CD4-positive, alpha-beta T cell treated with Interleukin-15 for 4 hours (primary cell): ENCODE measurements at places on chromosomes 2 and 18.

DNA sequence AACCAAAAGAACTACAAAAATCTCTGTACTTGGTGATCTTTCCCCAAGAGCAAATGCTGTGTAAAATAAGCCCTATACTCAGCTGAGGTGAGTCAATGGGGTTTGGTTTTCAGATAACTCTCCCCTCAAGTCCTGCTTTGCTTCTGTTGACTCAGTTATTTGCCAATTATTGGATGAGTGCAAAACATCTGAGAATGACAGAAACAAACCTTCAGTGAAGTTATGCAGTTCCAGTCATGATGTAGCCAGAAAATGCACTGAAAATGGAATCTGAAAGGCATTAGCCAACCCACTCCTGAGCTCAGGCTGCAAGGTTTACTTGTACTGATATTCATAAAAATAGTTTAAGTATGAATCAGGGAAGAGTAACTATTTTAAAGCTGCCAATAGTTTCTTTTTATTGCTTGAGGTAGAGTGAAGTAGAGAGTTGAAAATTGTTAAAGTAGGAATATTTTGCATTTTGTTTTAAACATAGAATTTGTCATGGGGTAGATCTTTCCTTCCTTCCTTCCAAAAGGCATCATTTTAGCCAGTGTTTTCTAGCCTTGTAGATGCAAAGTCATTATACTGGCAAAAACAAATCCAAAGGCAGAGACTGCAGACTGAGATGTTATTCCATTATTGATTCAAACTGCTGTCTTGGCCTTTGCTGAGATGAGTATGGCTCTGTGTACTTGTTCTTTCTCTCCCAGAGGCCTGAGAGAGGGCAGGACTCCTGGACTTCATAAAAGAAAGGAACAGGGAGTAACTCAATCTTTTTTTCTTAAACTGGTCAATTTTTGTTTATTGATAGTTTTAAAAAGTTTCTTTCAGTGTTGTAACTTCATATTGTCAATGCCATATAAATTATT is 215.3 kb downstream of the RND3 start:
- no peak for DNase-seq

GRCh38 chr2:55141572-55142413 is 90.3 kb downstream of the CLHC1 start:
- DNase-seq, result no peak

DNA sequence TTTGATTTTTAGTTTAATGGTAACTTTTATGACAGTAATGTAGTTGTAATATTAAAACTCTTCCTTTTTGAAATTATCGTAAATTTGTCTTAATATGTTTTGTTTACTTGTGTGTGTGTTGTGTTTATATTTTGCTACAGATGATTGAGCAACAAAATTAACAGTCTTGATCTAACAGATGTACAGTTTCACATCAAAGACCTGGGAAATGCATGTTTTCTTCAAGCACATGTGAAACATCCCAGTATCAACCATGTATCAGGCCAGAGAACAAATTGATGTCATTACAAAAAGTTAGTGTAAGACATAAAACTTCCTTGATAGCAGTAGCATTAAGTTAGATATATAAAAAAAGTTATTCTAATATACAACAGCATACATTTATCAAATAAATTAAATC is 45.5 kb downstream of the TMEM18 start:
- no peak for DNase-seq

DNA sequence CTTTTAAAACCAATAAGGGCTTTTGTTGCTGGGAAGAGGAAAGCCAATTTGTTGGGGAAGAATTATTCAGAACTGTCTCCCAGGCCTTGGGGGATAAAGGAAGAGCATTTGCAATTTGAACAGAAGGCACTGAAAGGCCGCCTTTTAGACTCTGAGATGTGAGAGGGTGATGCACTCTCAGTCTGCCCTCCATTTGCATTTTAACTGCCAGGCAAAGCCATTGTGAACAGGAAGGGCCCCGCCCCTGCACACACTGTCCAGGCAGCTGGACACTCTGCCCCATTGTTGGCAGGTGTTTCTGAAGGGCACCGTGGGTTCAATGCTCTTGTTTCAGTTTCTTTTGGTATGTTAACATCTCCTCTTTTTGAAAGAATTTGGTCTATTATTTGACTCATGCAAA is 169.5 kb upstream of the COPS8 start:
- no peak for DNase-seq

GRCh38 chr2:241007880-241008710 is 9.7 kb downstream of the SNED1 start:
- no peak for DNase-seq

GRCh38 chr2:47628904-47629303 is 154.0 kb upstream of the MSH6 start:
- no peak for DNase-seq

DNA sequence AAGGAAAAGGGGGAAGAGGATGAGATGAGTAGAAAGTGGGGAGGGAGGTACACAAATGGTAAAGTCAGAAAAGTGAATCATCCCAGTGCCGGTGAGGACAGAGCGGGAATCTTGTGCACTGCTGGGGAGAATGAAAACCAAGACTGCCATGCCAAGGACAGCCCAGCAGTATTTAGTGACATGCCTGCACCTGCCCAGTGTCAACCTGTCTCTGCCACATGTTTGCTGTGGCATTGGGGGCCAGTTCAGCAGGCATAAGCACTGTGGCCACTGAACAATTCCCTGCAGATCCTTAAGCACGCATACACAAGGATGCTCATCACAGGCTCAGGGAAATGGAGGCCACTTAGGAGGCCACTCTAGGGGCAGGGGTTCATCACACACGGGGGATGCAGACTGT is 5.2 kb upstream of the KCNK3 start:
- DNase-seq, result no peak

DNA sequence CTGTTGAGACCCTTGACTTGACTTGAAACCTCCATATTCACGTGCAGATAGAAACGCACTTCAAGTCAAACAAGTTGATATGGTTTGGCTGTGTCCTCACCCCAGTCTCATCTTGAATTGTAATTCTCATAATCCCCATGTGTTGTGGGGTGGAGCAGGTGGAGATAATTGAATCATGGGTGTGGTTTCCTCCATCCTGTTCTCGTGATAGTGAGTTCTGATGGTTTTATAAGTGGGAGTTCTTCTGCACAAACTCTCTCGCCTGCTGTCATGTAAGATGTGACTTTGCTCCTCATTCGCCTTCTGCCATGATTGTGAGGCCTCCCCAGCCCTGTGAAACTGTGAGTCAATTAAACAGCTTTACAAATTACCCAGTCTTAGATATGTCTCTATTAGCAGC is 21.4 kb downstream of the SLC3A1 start:
- DNase-seq, result no peak

GRCh38 chr18:39497821-39498220 is 1932.2 kb upstream of the CELF4 start:
- DNase-seq, result no peak

DNA sequence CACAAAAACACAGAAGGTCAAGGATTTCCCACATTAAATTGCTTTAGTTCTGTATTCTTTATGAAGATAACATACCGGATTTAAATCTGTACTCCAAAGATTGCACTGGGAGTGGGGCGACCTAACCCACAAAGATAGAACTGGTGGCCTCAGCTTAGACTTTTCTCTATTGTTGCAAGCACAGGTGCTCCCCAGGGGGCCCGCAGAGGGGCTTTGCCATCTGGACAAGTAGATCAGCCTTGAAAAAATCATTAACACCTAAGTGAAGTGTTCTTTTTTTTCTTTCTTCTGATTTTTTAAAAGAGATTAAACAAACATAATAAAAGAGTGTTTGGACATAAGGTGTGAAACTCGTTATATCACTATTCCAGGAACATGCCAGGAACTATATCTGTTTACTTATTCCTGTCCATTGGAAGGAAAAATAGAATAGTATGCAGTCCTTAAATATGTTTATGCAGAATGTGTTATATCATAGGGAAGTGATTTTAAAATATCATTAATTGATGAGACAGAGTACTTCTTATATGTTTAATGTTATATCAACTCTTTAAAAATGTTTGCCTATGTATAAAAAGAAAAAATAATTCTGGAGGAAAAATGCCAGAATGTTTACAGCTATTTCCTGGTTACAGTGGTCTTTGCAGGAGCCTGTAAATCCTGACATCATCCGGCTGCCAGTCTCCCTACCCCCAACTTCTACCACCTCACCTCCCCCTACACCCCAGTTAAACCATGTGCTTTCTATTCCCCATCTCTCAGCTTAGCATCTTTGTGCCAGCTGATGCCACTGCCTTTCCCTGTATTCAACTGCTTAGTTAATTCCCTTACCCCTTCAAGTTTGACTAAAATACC is 679.2 kb downstream of the CNTNAP5 start:
- no peak for DNase-seq

DNA sequence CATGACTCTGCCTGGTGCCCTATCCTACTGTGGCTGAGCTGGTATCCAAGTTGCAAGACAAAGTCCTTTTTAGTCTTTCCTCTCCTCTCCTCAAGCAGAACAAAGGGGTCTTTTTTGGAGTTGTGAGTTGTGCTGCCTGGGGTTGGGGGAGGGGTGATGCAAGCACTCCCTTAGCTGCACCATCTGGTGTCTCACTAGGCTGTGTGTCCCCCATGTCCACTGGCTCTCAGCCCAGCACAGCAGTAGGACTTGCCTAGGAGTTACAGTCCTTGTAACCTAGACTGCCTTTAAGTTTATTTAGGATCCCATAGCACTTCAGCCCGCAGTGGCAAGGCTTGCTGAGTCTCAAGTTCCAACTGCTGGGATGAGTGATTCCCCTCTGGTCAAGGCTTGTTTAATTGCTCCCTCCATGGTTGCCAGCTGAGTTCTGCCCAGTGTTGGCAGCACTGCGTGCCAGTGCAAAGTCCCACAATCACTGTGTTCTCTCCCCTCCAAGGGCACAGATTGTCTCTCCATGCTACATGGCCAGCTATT is 13.2 kb upstream of the ILKAP start:
- no peak for DNase-seq

- no peak for DNase-seq
Measured at GRCh38 chr2:59339121-59339836, 1098.2 kb upstream of the FANCL start.

GRCh38 chr2:118255301-118255700 is 167.0 kb downstream of the INSIG2 start:
- DNase-seq, result no peak

- DNase-seq, result no peak
Measured at GRCh38 chr18:72899338-72899737, 31.6 kb upstream of the NETO1 start.

- DNase-seq, result no peak
Measured at GRCh38 chr18:70290482-70291294, 1.8 kb downstream of the SOCS6 start.

DNA sequence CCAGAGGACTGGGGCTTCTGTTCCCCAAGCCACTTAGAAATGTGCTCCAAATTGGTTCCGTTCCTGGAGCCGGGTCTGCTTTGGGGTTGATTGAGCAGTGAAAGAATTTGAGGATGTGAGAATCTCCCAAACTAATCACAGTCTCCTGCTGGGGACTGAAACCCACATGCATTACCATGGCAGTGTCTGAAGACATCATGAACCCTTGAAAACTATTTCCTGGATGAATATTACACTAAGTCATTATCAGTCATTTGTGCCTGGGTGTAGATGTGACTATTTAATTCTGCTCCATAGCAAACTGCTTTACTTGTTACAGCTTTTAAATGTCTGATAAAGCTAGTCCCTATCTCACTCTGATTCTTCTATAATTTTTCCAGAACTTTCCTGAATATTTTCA is 27.6 kb downstream of the SPP2 start:
- DNase-seq, result no peak

DNA sequence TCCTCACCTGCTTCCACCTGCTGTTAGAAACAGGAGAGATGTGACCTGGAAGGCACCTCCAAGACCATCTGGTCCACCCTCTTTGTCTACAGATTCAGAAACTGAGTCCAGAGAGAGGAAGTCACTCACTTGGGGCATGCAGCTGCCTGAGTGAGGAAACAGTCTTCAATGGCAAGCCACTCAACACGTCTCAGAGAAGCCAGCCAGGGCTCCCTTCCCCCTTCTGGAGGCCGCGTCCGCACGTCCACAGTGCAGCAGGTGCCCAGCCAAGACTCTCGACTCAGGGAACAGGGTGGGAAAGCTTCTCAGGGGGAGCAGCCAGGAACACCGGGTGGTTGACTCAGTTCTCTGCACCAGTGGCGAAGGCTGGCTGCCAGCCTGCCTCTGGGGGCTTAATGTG is 201.7 kb downstream of the BCL11A start:
- no peak for DNase-seq

- DNase-seq, result no peak
Measured at GRCh38 chr18:54641734-54642133, 50.7 kb downstream of the DYNAP start.

DNA sequence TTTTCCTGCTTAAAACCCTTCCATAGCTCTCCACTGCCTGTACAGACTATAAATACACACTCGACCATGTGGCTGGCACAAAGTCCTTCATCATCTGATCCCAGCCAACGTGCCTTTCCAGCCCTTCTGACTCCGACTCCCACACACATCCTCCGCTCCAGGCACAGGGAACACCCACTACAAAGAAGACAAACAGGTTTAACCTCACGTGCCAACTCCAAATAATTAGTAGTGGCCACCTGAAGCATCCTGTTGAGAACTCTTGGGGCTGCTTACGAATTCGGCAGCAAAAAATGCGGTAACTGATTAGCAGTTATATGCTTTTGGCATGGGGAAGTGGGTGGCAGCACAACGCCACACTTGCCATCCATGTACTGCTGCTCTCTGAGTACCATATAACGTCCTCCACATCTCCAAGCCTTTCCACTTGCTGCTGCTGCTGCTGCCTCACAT is 12.1 kb downstream of the SPIRE1 start:
- no peak for DNase-seq

DNA sequence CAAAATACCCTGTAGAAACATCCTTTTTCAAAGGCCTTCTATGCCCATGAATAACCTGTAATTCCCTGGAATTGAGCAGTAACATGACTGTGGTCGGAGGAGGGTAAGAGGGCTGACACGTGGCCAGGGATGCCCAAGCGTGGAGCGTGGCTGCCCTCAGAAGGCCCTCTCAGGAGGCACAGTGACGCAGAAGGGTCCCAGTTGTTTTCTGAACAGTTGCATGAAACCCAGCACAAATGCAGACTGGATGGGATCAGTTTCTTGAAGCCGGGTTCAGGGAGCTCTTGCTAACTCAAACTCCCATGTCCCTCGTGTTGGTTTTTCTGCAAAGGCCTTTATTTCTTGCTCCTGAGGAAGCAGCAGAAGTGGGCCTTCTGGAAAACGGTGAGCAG is 237.0 kb downstream of the ALPK2 start:
- DNase-seq, result no peak

DNA sequence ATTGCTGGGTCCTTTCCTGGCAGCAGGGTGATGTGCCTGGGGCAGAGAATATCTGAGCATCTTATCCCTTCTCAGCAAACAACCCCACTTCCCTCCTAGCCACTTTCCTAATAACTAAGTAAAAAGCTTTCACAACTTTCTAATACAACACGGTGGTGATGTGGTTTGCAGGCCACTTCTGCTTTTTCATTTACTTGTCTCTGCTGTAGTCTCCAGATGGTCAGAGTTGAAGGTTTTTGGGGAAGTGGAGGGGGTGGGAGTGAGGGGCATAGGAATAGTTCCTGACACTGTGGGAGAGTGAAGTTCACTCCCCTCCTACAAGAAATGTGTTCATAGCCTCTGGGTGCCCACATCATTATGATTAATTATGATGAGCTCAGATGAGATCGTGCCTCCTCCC is 11.6 kb downstream of the OXER1 start:
- DNase-seq, result no peak

GRCh38 chr2:43278564-43279220 is 52.3 kb upstream of the ZFP36L2 start:
- DNase-seq, result no peak
